ENCODE measurements at places on chromosomes 1 and 21.

DNA sequence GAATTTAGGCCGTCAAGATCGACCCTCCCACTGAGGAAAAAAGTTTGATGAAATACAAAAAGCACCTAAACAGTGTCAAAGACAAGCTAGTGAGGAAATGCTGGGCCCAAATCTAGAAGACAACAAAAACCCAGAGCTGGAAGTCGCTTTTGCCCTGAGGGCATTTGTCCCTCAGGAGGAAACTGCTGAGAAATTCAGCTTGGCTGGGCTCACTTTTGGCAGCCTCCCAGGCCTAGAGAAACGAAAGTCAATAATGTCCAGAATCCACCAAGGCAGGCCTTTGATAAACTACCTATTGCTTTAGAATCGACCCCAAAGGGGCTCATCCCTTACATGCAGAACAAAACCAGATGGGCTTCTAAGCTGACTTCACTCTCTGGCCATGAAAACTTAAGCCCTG, 38.9 kb downstream of the SYT2 start:
- H3K27me3 ChIP-seq: peaks cover 11% of the 10 kb centered on the region
- H3K4me1 ChIP-seq: no peaks in the 10 kb centered on the region
- H3K27ac ChIP-seq: peak overlapping the region; percentile 16
- no peak for DNase-seq
- no peak overlapping the region for H3K4me3 ChIP-seq
- no peaks in the 10 kb centered on the region for H3K36me3 ChIP-seq

- H3K4me3 ChIP-seq: no peak overlapping the region
- peaks cover 3% of the 10 kb centered on the region for H3K27me3 ChIP-seq
- H3K36me3 ChIP-seq: no peaks in the 10 kb centered on the region
- DNase-seq: no peak
- no peaks in the 10 kb centered on the region for H3K4me1 ChIP-seq
These were observed 433.9 kb downstream of the SIPA1L2 start for GRCh38 chr1:232196042-232196441.

GRCh38 chr1:162302306-162303003, 74.2 kb downstream of the SPATA46 start:
- H3K4me1 ChIP-seq: no peaks in the 10 kb centered on the region
- no peak overlapping the region for H3K27ac ChIP-seq
- H3K36me3 ChIP-seq: no peaks in the 10 kb centered on the region
- no peak for DNase-seq
- H3K27me3 ChIP-seq: peaks cover 12% of the 10 kb centered on the region
- H3K4me3 ChIP-seq: no peak overlapping the region

- H3K36me3 ChIP-seq: no peaks in the 10 kb centered on the region
- no peaks in the 10 kb centered on the region for H3K4me1 ChIP-seq
- no peak overlapping the region for H3K27ac ChIP-seq
These were observed 233.2 kb upstream of the PBX1 start for GRCh38 chr1:164325786-164326185.

DNA sequence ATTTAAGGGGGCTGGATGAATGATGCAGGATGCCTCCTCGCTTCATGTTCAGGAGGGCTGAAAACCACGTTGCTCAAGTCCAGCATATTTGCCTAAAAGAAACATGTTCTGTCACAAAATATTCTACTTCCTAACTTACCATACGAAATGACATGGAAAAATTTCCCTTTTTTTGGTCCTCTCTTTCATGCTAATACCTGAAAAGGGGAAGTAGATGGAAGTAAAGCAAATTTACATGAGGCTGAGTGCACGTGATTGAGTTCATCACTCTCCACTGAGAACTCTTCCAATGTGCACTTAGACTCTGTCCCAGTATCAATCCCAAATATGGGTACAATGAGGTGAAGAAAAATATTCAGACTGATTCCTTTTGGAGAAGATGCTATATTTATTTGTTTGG, 23.0 kb downstream of the XCL2 start:
- H3K36me3 ChIP-seq: no peaks in the 10 kb centered on the region
- no peaks in the 10 kb centered on the region for H3K4me1 ChIP-seq
- peaks cover 9% of the 10 kb centered on the region for H3K27me3 ChIP-seq
- no peak overlapping the region for H3K27ac ChIP-seq
- DNase-seq: no peak
